ENCODE measurements at places on chromosomes 7 and 10.

GRCh38 chr7:92375013-92375412 lies 72.3 kb upstream of the GATAD1 start:
- DNase-seq: no peak

DNA sequence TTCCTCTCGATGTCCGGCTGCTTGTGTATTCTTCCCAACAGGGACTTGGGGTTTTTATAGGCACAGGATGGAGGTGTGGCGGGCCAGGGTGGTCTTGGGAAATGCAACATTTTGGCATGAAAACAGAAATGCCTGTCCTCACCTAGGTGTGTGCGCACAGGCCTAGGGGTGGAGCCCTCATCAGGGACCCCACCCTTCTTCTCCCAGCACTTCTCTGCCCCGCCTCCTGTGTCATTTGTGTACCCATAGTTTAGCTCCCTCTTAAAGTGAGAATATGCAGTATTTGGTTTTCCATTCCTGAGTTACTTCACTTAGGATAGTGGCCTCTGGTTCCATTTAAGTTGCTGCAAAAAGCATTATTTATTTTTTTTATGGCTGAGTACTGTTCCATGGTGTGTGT lies 90.2 kb upstream of the ITGB1 start:
- DNase-seq: no peak

GRCh38 chr10:8048281-8049008 lies 6.0 kb upstream of the GATA3 start:
- DNase-seq: no peak

DNA sequence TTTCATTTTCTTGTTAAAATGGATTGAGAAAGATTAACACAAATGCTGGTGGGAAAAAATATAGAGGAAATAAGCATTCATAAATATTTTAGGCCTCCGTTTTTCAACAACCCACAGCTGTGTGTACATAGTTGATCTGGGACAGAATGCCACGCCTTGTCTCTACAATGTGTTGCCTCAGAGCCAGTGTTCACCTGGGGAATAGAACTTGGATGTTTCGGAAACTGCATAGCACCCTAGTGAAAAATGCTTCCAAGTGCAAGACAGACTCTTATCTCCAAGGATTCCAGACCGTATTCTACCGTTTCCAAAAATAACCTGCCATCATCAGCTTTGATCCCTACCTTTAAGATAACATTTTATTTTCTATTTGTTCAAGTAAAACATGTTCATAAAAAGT lies 260.9 kb downstream of the SDK1 start:
- no peak for DNase-seq

- DNase-seq: no peak
Measured at GRCh38 chr7:233249-234035, 41.1 kb downstream of the FAM20C start.

DNA sequence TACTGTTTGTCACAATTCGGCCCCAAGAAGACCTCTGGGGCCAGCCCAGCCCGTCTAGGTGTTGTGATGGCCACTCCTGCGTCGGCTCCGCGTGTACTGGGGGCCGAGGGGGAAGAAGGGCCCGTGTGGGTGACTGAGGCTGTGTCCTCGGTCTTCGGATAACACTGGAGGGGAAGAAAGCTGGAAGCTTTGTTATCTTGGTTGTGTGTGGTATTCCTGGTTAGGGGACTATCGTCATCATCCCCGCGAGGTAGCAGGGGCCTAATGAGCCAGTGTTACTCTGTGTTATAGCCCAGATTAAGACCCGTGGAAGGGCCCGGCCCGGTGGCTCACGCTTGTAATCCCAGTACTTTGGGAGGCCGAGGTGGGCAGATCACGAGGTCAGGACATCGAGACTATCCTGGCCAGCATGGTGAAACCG lies 854 bp downstream of the MTG1 start:
- no peak for DNase-seq

DNA sequence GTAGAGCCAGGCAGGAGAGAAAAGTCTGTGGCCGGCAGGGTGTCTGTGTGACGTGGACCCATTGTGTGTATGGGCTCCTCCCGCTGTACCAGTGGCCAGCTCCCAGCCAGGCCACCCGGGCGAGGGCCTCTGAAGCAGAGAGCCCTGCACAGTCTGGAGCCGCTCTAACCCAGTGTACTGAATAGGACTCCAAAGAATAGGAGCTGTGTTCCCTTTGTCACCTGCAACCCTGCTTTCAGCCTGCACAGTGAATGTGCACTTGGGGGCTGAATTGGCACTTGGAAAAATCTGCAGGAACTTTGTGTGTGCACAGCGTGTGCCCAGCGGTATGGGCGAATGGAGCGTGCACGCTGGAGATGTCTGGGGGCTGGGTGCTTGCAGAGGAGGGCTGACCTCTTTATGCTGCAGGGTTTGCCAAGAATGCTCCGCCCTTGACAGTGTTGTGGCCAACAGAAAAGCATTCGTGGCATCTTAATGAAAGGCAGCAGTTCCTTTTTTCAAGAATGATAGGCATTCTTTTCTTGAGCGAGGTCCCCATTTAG lies 216.2 kb downstream of the AUTS2 start:
- no peak for DNase-seq

DNA sequence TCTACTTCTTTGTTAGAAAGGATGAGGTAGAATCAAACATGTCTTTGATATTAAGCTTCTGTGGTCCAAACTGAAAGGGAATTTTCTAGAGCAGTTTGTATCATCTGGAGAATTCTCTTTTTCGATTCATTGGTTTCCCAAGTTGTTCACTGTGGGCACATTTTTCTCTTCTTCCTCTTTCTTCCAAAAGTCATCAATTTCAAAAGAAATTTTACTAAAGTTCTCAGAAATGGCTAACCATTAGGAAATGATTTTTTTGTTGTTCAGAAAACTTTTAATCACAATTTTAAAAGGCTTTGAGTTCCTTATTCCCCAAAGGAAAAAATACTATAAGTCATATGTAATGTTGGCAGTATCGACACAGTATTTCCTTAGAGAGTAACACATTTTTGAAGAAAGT lies 28.3 kb upstream of the CCDC6 start:
- no peak for DNase-seq

DNA sequence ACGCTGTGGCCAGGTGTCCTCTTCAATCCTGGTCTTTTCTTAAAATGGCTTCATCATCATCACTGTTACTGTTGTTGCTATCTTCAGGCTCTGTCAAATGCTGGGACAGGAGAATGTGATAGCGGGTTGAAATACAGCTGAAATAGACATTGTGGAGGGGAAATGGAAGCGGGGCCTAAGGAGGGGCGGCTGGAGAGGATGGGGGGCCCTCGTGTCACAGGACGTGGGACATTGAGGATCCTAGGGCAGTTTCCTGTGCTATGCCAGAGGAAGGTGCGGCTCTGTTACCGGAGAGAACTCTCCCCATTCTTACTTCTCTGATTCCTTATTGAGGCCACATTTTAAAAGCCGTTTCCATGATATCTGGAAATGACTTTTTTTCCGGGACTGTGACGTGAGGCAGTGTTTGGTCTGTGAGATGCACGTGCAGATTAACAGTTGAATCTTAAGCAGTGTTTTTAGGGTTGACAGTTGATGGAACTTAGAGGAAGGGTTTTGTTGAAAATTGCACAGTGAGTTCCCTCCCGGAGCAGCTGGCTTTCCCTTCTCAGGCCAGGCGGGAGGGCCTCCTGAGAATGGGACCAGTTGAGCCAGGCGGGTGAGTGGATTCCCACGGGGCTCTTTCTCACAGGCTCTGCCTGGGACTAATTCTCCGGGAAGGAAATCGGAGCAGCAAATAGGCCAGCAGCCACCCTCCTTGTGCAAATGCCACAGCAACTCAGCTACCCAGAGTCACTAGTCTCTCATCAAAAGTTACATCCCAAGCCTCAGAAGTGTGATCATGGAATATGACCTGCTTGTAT lies 125.2 kb downstream of the TACC2 start:
- DNase-seq: no peak

GRCh38 chr10:50420196-50420595 lies 168.9 kb upstream of the ASAH2 start:
- no peak for DNase-seq

GRCh38 chr10:60009276-60009675 lies 102.9 kb upstream of the CCDC6 start:
- DNase-seq: no peak

DNA sequence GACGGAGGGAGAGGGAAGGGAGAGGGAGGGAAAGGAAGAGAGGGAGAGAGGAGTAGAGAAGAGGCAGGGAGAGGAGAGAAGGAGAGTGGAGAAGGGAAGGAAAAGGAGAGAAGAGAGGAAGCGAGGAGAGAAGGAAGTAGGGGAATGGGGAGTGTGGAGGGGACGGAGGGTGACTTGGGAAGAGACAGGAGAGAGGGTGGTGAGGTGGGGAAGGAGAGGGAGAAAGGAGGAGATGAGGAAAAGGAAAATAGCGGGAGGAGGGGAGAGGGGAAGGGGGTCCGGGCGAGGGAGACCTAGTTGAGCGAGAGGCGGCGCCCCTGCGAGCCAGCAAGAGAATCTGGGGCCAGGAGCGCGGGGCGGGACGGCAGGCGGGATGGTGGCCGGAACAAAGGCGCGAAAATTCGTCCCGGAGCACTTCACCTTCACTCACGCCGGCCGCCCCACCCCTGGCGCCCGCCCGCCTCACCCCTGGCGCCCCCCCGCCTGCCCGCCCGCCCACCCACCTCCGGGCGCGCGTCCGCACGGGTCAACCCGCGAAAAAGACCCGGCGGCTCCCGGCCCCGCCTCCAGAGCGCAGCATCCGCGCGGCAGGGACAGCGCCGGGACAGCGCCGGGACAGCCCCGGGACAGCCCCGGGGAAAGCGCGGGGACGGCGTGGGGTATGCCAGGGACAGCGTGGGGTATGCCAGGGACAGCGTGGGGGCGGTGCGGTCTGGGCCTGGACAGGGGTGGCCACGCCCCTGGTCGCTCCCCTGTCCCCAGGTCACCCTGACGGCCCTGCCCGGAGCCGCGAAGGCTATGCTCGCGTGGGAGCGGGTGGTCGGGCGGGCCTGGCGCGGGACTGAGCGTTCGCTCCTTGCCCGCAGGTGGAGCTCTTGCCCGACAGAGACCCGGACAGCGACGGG lies 4.2 kb downstream of the VSTM2A start:
- DNase-seq: peak; percentile 51

DNA sequence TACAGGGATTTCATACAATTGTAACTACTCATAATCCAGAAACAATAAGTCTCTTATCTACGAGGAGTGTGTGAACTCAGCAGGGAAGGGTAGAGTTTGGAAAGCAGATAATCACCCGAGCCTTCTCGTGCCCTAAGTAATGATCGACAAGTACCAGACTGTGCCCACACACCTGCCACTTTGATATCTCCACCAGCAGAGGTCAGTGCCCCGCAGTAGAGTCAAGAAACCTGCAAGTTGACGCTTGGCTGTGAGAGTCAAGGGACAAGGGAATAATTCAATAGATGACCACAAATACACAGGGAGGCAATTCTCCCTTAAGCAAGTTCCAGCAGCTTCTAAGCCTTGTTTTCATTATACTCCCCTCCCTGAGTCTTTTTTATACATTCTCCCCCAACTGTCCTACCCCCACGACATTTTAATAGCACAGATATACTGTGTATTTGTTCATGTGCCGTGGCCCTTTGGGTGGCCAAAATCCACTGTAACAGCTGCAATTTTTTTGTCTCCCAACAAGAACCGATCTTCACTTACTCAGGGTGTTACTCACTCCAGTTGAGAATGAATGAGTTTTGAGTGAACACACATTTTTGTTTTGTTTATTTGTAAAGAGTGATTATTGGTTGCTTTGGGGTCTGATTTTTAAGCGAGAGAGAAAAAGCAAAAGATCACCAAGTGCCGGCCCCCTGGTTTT lies 106.9 kb upstream of the RHEB start:
- no peak for DNase-seq

DNA sequence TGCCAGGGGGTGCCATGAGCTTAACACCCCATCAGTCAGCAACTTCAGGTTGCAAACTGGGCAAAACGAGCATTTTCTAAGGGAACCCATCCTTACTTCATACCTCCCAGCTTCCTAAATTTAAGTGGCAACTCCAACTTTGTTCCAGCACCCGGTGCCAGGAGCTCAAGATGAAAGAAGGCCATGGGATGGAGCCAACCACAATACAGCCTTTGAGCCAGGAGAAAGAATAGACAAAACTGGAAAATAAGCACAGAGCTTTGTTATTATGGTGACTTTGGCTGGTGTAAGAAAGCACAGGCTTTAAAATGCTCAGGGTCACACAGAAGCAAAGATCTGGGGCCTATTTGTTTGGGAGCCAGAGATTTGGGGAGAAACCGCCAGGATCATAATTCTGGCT lies 388.7 kb upstream of the MGMT start:
- no peak for DNase-seq

- no peak for DNase-seq
Measured at GRCh38 chr10:971150-971542, 17.1 kb upstream of the GTPBP4 start.

DNA sequence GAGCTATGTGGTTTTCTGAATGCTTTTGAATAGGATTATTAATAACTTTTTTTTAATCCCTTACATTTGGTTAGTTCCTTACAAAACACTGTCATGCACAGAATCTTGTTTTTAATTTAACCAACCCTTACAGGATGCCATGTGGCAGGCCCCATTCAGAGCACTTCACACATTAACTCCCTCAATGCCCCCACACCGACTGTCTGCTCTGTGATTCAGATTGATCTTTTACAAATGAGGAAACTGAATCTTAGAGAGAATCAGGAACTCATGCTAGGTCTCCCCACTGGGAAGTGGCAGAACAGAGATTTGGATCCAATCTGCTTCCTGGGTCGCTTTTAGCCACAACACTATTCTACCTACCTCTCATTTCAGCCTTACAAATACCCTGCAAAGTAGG lies 195.8 kb upstream of the NPVF start:
- DNase-seq: no peak

GRCh38 chr7:100706672-100707311 lies 871 bp downstream of the POP7 start:
- DNase-seq: no peak

DNA sequence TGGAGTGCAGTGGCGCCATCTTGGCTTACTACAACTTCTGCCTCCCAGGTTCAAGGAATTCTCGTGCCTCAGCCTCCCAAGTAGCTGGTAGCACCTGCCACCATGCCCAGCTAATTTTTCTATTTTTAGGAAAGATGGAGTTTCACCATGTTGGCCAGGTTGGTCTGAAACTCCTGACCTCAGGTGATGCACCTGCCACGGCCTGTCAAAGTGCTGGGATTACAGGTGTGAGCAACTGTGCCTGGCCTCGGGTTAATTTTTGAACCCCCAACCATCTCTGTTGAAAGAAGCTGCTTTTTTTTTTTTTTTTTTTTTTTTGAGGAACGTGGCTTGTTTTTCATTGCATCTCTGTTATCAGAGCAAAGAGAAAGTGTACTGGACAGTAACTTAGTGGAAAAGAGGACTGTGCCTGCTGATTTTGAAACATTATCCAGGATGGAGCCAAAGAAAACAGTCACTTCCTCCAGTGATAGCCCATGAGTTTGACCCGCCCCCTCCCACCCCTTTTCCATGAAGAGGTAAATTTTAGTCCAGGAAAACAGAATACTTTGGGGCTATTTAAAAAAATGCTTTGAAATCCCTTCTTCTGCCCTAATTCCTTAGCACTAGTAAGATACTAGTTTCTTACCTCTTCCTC lies 38.3 kb downstream of the WBP1L start:
- DNase-seq: no peak

All from RWPE1 (cell line).